CD4-positive, alpha-beta T cell treated with Interleukin-4 for 1 hour (primary cell): ENCODE measurements at places on chromosomes 4 and X.

DNA sequence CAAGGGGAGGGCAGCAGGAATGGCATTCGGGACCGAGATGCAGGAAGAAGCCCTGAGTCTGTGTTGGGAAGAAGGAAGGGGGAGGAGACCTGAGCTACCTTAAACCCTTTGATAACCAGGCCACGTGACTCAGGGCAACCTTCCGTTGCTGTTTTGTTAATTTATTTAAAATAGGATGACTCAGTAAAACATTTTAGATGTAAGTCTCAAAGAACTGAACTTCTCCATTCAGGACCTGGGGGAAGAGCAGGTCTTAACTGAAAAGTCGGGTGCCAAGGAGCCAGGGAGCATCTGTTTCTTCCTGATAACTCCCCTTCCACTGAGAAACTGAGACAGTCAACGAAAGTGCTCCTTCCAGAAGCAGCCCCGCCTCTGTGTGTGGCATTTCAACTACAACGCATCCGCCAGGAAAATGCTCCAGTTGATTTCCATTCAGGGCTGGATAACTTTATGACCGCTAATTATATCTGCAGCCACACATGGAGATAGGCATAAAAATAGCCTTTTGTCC is 88.0 kb downstream of the IRF2 start:
- DNase-seq: no peak

- no peak for DNase-seq
Measured at GRCh38 chrX:66164931-66165330, 884 bp downstream of the HEPH start.

DNA sequence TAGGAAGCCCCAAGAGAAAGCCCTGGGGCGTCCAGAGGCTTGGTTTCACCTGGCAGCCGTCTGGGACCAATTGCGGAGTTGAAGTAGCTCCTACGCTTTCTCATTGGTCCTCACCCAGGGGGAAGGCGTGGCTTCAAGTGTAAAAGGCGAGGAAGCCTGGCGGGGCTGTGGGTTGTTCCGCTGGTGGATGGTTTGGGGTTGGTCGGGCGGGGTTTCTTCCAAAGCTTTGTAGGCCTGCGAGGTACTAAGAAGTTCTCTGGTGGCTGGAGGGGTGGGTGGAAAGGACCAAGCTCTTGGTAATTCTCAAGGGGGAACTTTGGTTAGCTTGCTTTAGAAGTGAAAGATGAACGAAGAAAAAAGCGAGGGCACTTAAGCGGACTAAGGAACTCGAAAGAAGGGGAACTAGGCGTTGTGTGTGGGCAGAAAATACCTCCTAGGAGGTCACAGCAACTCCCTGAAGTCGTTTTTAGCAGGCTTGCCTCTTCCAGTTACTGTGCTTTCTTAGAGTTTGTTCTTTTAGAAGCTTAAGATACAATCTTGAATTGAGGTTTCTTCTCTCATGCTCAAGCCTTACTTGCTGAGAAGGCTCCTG is 36.6 kb downstream of the CCNG2 start:
- peak; percentile 83 for DNase-seq

DNA sequence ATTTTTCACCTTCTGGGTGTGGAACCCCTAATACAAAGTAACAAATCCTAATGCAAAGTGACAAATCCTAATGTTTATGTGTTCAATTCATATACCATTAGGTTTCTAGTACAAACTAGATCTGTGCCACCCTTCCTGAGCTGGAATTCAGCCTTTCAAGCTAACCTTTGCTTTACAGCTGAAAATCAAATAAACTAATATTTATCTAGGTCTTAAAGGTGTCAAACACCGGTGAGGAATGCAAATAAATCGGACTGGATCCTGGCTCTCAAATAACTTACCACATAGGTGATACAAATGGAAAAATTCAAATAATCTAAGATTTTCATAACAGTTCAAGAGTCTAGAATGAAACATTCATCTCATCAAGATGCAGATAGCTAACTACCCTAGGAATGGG is 11.6 kb downstream of the IRF2 start:
- no peak for DNase-seq

GRCh38 chrX:150489359-150490015 is 78.9 kb upstream of the MTM1 start:
- no peak for DNase-seq

- DNase-seq: no peak
Measured at GRCh38 chr4:95018785-95019184, 261.0 kb downstream of the BMPR1B start.

DNA sequence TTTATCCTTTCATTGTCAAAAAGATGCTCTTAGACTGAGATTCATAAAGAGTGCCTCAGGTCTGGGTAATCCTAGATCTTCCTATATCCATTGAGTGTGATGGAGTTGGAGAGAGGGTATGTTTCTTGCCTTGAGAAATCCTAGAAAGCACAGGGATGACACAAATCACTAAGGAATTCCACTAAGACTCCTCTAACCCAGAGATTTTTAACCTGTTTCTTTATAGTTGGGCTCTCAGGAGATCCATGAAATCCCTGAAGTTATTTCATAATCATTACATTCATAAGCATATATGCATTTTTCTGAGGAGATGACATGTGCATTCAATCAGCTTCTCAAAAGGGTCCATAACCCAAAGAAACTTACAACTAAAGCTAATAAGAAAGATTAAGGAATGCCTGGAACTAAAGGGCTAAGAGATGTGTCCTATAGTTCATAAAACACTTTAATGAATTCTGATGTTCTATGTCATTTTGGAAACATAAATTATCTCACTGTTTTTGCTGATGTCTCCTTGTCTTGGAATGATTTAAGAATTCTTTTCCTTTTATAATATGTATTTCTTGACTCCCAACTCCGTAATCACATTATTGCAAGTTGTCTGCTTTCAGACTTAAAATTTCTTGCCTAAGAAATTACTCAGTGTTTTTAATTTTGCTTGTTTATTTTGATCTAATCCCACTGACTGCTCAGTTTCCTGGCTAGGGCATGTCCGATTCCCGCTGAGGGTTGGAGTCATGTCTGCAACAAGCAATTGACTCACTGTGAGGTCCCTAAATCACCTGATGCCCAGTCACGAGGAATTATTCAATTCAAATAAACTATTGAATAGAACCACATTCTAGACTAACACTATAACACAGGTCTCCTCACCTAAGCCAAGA is 2.8 kb upstream of the AMTN start:
- no peak for DNase-seq

DNA sequence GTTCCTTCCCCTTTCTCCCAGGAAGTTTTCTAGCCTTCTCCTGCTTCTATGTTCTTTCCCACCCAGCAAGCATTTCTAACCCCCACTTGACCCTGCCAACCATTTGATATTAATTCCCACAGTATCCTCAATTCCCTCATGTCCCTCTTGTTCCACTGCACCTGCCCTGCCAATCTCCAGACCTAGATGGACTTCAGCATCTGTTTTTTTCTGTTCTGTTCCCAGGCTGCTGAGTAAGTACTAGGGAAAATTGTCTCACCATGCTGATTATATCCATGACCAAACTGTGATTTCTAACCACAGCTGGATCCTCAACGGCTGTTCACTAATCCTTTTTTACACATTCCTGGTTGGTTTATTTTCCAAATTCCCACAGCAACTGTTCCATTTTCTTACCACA is 37.7 kb downstream of the CLCN5 start:
- DNase-seq: no peak

DNA sequence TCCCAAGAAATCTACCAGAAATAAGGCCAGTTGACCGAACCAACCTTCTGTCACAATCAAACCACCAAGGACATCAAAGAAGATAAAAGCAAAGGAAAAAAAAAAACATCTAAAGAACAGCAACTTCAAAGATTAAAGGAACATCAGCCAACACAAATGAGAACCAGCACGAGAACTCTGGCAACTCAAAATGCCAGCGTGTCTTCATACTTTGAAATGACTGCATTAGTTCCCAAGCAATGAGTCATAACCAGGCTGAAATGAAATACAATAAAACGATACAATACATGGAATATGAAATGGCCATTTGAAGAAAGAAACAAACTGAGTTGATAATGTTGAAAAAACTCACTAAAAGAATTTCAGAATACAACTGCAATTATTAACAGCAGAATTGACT is 611.6 kb upstream of the GRIA3 start:
- no peak for DNase-seq

GRCh38 chrX:149829751-149830191 is 48.0 kb downstream of the MAGEA9 start:
- peak; percentile 34 for DNase-seq

- no peak for DNase-seq
Measured at GRCh38 chrX:41293269-41293668, 40.7 kb upstream of the DDX3X start.

DNA sequence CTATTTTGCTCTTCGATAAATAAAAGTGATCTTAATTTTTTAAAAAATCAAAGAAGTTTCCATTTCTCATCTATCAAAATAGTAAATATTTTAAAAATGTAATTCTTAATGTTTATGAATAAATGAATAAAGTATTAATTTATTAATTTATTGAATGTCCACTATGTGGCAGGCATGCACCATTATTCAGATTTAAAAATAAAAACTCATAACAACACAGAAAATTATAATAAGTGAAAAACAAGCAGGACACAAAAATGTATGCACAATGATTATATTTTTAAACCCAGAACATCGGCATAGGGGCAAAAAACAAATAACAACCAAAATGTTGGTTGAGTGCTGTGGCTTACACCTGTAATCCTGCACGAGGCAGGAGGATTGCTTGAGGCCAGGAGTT is 5.3 kb upstream of the PYURF start:
- no peak for DNase-seq

DNA sequence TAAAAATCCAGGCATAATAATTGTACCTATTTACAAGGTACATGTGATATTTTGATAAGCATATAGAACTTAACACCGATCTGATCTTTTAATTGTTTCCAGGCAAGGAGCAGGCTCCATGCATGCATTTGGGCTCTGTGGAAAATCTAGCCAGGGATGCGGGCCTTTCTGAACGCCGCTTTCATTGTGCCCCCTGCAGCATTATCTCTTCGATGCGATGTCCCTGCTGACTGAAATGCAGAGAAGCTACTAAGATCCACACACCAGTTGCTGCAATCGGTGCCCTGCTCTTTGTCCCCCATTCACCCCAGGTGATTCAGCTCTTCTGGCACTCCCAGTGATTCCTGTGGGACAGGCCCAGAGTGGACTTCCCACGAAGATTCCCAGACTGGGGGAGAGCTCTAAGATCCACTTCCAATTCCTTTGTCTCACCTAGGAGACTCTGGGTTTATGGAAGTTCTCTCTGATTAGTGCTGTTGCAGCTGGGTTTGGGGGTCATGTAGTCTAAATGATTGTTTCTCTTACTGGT is 254.3 kb upstream of the AGA start:
- no peak for DNase-seq

DNA sequence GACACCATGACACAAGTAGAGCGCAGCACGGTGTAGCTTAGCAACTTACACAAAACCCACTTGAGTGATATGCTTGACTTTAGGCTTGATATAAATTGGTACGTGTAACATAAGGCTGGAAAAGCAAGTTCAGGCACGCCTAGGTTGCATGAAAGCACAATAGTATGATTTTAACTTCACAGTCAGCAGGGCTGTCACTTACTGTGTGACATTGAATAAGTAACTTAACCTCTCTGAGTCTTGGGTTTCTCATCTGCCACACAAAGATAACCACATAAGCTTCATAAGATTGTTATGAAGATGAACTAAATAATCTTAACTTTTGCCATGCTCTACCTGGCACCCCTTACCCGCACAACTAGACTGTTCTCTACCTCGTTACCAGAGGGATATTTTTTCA is 9.5 kb downstream of the SRD5A3 start:
- no peak for DNase-seq

DNA sequence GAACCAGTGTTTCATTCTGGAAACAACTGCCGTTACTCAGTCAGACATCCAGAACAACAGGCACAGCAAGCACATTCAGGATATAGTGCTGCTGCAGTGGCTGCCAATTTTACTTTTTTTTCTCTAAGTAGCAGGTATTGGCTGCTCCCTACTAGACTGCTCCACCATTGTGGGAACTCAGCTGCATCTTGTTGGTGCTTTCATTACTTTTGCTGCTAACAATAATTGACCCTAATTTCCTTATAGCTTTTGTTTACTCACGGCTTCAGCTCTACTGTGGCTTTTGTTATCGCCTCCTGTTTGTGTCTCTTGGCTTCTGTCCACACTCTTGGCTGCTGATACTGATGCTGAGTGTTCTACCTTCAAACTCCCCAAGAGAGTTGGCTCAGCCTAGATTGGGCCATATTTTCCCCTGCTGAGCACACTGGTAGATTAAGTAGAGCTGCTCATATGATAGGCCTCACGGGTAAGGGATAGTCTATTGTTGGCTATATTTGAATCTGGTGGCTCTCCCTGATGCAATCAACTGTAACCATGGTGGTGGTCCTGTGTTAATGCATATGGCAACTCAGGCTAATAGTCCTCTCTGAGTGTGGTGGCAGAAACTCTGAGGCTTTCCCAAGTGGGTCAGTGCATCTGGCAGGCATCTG is 44.5 kb upstream of the IL2 start:
- DNase-seq: no peak

DNA sequence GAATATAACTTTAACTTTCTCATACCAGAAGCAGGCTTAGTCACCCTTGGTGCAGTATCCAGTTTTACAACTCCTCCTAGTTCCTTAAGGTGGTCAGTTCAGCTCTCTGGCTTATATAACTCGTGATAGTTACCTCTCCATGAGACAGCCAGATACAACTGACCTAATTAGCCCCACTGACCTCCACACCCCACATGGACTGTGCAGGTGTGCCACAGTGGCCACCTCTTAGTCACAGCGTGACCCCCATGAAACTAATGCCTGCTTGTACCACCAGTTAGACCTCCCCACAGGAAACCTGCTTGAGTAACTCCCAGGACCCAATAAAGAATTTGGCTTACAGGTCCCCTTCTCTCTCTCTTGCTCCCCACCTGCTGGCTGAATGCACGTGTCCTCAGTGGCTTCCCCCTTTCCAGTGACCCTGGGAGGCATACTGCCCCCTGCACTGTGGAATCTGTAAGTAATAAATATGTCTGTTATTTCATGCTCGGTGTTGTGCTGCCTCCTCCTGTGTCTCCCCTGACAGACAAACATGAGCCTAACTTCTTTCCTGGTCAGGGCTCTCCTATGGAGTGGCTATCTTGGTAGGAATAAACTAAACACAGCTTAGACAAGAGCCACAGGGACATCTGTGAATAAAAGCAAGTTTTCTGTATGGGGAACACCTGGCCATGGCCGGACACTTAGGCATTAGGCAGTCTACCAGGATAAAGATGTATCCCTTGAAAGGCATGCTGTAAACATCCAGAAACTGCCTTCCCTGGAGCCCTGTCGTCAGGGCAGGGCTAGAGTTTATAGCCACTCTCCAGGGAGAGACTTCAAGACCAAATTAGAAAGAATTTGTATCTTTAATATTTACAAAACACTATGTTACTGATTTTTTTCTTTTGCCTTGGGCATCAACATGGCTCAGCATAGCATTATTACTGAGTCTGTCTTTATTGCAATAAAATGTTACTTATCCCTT is 209.7 kb upstream of the BOD1L1 start:
- no peak for DNase-seq

- no peak for DNase-seq
Measured at GRCh38 chrX:105488716-105489115, 268.2 kb upstream of the TEX13A start.

DNA sequence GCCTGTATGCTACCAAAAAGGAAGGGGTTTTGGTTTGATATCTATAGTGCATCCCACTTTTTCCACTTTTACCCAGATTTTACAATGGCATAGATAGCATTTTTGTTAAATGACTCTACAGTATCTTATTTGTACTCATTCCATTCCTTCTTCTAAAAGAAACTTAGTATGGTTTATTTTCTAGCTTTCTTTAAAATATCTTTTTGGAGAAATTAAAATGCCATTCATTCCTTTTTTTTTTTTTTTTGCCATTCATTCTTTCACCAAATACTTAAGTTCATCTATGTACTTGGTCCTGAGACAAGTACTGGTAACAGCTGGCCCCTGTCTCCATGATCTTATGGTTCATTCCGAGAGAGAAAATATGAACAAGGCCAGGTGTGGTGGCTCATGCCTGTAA is 49.1 kb downstream of the MID1 start:
- no peak for DNase-seq
